Stimulated activated CD4-positive, alpha-beta T cell treated with anti-CD3 and anti-CD28 coated beads, TNF-alpha, amount 100 ng/mL, for 48 hours (primary cell): ENCODE measurements at places on chromosomes 5 and 9.
A peak's percentile ranks its signal among the peaks of the same experiment; 100 is the strongest.

DNA sequence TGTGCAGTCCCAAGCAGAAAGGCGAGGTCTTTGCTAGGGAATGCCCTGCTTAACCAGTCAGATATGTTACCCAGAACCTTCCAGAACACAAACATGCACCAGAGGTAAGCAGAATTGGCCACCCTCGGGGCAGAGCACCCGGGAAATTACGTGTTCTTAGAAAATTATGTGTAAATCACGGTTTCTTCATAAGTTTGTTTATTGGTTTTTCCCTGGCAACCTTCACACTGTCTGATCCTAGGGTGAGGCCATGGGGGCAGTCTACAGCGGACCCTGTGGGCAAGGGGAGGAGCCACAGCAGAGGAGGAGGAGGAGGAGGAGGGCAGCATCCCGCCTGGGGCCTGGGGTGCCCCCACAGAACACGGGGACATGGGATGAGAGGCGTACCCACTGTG, 31.4 kb downstream of the RXRA start:
- no peak for DNase-seq

DNA sequence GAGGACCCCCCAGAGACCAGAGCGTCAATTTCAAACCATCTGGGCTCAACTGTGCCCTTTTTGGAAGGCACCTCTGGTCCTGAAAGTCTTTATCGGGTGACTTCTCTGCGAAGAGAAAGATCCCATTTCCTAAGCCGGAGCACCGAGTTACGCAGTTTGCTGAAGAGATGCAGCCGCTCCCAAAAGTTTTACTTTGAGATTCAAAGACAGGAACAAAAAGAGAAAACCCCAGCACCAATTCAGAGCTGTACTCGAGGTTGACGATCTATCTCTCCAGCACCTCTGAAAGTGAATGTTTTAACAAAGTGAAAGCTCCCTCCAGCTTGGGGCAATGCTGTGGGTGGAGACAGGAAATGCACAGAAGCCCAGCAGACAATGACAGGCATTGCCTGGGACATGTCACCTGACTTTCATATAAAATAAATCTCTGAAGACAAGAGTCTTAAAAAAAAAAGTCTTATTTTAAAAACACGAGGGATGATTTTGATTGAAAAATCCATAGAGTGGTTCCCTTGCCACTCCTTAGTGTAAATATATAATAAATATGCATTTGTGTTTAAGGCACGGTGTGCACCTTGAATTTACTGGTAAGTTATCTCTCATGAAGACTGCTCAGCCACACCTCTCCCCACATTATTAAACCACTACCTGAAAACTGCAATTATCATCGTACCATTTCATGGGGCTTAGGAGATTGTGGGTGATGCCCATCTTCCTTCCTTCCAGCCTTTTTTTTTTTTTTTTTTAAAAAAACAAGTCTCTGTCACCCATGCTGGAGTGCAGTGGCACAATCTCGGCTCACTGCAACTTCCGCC, 79.9 kb downstream of the FNBP1 start:
- peak; percentile 63 for DNase-seq

DNA sequence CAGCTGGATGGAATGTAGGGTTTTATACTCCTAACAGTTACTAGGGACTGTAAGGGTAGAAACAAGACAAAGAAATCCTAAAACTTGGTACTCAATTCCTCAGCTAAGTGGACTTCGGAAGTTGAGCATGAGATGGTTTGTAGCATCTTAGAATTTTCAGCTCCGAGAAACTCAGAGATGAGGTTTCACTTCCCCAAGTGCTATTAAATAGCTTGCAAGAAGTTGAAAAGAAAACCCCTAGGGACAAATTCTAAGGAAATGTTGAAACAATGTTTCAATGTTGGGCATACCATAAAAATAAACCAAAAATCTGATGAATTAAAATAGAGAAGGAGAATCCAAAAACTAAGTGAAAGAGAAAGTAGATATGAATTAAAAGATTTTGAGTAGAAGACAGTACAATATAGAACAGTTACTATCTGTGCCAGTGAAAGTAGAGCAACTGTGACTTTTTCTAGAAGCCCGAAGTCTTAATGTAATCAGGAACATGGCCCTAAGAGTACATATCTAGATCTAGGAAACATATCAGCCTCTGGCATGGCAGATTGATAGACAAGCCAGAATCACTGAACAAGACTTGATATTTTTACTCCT, 308.6 kb upstream of the RGMB start:
- DNase-seq, result no peak

DNA sequence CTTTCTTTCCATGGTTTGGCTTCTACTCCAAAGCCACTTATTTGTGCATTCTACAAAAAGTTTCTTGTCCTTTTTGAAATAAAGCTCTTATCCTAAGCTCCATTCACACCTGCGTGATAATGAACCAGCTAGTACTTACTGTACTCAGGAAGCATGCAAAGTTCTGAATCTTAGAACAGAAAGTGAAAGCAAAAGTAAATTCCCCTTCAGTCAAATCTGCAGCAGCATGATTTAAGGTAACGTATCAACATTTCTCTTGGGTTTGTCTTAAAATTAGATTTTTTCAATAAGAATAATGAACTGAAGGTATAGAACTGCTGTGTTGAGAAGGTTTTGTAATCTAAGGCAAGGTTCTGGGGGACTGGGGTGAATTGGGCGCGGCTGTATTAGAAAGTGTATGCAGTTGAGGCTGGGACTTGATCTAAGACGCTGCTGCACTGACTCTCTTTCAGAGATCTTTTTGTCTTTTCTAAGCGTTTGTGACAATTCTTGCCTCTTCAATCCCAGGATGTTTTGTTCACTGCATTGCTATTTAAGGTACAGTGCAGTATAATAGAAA, at the start of gene ERAP2:
ERAP2 (plus strand) TSS at position 209 of the 559 bp plus-strand sequence. CDS start 3,186 bp downstream, outside the sequence.
- no peak for DNase-seq

DNA sequence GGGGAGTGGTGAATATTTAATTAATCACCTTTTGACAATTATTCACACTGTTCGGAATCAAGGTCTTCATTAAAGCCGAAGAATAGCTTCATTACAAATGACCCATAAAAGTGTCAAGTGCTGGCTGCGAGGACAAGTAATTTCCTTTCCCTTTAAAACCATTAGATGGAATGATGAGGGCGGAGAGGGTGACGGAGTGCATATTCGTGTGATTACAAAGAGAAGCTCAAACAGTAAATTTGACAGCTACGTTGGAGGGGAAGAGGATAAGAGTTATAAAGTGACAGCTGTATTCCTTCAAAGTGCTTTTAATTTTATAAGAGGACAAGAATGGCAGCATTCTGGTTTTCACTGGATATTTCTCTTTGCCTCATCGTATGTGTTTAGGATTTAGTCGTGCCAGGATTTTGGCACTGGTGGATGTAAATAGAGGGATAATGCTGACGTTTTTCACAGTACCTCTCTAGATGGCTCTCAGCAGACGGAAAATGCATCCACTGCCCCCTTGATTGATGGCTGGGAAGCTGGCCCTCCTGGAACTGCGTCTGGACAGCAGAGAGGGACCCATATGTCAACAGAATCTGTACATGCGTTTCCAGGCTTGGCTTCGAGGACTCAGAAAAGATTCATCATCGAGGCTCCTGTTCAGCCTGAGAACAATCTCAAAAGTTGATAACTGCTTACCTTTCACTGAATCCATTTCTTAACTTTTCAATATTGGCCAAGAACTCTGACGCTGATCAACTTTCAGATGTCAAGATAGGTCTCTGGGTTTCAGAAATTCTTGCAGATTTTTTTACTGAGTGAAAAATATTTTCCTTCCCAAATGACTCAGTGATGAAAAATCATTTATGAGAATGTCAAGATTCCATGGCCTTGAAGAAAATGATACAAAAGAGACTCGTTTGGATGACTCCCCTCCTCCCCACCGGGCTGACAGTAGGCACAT, 50.4 kb upstream of the IRX2 start:
- no peak for DNase-seq

GRCh38 chr9:97623946-97624345, 9.2 kb downstream of the TSTD2 start:
- no peak for DNase-seq

DNA sequence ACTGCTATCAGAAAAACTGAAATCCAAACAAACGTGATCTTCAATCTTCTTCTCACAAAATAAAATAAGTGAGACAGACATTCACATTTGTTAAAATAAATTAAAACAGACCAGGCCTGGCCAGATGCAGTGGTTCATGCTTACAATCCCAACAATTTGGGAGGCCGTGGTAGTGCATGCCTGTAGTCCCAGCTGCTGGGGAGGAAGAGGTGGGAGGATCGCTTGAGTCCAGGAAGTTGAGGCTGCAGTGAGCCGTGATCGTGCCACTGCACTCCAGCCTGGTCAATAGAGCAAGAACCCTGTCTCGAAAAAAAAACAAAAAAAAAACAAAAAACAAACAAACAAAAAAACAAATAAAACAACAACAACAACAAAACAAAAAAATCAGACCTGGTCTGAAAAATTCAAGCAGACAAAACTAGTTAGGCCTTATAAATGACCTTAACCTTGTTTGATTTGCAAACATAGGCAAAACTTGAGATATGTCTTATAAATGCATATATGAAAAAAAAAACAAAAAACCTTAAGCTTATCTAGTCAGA, 10.8 kb downstream of the MAPKAP1 start:
- no peak for DNase-seq

- no peak for DNase-seq
Observed at GRCh38 chr9:113594484-113595299, 131.2 kb downstream of the RGS3 start.

DNA sequence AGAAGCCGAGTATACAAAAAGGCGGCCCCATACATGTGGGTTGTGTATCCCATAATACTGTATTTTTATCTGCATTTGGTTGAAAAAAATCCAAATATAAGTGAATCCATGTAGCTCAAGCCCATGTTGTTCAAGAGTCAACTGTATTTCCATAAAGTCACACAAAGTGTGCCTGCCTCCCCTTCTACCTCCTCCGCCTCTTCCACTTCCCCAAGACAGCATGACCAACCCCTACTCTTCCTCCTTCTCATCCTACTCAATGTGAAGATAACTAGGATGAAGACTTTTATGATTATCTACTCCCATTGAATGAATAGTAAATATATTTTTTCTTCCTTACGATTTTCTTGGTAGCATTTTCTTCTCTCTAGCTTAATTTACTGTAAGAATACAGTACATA, 92.7 kb downstream of the RFX3 start:
- no peak for DNase-seq

DNA sequence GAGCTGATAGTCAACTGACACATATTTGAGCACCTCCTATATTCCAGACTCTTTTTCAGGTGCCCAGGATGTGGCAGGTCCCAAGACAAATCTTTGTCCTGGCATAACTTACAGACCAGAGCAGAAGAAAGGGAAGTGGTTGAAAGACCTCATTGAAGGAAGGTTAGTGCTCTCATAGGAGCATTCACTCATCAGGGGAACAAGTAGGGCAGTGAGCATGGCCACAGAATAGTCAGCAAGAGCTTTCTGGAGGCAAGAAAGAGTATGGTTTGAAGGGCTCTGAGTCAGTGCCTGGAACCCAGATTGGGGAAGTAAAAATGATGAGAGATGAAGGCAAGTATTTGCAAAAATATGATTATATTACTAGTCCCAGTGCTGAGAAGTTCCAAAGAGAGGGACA, 25.0 kb upstream of the ERMP1 start:
- no peak for DNase-seq

DNA sequence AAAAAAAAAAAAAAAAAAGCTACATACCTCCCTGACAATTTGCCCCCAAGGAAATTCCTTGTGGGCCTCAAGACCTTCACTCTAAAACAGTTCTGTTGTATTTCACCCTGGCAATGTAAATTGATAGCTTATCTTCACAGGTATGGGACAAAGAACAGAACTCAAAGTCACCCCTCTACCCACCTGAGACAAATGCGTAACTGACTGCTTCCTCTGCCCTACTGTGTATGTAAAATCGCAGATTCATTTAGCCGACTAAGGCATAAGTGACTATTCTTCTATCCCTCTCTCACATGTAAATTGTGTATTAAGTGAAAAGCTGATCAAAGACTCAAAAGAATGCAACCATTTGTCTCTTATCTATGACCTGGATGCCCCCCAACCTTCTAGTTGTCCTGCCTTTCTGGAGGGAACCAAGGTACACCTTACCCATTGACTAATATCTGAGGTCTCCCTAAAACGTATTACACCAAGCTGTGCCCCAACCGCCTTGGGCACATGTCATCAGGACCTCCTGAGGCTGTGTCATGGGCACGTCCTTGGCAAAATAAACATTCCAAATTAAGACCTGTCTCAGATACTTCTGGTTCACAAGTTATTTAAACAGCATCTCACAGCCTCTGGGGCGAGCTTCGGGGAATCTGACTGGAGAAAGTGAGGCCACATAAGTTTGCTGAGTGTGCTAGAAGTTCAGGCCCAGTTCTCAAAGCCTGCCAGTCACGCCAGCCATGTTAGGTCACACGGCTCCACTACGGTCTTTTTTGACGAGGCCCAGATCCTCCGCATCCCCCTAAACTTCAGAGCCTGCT, 954 bp downstream of the TBCA start:
- DNase-seq, result no peak

DNA sequence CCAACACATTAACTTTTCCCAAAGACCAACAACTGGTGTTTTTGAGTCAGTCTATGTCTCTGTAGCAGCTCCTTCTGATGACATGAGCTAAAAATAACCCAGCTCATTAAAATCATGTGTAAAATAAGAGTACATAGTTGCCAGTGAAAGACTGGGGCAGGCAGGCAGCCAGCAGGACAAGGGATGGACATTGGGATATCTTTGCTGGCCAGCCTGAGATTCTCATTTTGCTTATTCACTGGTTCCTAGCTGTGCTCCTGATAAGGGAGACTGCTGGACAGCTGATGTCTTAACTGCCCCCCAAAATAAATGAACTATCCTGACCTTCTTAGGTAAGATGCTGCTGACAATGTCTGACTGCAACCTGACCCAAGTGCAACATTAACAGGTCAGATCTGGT, 33.9 kb downstream of the EPB41L4B start:
- no peak for DNase-seq

DNA sequence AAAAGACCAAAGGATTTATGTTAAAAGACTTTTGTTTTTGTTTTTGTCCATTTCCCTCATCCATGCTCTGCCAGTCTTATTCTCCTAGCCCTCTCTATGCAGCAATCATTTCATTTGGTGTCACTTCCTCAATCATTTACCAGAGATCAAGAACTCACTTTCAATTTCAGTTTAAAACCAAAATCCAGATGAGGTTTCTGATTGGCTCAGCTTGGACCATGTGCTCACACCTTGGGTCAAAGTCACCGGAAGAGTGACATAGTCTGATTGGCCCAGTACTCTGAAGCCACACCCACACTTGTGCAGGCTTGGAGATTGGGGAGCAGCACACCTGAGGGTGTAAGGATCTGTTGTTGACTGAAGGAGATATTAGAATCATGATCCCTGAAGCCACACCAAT, 79.6 kb downstream of the TLR4 start:
- DNase-seq, result no peak

GRCh38 chr9:103928442-103928841, 165.7 kb upstream of the SMC2 start:
- DNase-seq, result no peak

- no peak for DNase-seq
Observed at GRCh38 chr5:171363846-171364245, 23.8 kb upstream of the NPM1 start.

DNA sequence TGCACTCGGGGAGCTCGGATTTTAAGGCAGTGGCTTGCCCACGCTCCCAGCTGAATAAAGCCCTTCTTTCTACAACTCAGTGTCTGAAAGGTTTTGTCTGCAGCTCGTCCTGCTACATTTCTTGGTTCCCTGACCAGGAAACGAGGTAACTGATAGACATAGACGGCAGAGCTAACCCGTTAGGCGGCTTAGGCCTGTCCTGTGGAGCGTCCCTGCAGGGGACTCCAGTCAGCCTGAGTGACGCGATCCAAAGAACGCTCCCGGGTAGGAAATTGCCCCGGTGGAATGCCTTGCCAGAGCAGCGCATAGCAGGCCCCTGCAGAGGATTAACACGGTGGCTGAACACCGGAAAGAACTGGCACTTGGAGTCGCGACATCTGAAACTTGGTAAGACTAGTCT, 1.8 kb upstream of the SELENOP start:
- DNase-seq, result no peak
